ENCODE measurements at places on chromosomes 3 and 15.

DNA sequence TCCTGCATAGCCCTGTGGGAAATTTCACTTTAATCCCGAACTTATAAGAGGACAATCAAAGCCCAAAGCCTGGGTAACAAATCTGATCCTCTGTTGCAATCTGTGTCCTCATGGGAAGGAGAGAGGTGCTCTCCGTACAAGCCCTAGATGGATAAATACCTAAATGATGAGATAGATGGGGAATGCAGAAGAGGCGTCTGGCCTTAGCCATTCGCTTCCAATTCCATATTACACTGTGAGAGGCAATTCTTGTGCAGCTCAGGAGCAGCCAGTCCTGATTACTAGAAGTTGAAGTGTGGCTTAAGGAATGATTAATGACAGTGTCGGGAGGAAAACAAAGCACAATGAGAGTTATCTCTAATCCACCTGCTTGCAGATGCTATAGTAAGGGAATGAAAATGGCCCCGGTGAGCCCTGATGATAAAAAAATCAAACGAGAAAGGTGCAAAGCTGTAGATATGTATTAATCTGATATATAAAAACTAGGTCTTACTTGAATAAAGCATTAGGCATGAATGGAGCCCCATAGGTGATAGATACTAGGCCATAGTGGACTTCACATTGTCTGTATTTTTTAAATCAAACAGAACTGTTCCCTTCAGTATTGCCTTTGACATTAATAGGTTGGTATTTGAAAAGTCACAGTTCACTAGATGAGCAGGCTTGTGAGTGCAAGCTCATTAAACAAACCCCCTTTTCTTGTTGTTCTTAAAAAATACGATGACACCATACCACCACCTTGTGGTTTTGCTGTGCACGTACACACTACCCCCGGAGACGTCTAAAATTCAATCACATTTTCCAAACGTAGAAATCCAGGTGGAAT, 54.2 kb upstream of the TMCO5A start:
- peak; percentile 63 for DNase-seq

DNA sequence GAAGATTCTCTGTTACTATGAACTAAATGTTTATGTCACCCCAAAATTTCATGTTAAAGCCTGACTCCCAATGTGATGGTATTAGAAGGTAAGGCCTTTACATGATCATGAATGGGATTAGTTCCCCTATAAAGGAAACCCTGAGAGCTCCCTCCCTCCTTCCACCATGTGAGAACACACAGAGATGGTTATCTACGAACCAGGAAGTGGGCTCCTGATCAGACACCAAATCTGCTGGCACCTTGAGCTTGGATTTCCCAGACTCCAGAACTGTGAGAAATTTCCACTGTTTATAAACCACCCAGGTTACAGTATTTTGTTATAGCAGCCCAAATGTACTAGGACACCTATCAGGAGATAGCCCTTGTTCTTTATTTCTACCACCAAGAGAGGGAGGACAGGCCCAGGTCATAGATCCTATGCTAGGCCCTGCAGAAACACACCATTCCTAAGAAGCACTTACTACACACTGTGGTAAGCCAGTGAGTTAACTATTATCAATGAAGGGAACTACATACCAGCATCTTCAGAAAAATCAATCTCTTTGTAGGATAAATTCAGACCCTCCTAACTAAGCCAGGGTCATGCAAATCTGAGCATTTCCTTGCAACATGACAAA, 59.0 kb downstream of the PRKAR2A start:
- no peak for DNase-seq

DNA sequence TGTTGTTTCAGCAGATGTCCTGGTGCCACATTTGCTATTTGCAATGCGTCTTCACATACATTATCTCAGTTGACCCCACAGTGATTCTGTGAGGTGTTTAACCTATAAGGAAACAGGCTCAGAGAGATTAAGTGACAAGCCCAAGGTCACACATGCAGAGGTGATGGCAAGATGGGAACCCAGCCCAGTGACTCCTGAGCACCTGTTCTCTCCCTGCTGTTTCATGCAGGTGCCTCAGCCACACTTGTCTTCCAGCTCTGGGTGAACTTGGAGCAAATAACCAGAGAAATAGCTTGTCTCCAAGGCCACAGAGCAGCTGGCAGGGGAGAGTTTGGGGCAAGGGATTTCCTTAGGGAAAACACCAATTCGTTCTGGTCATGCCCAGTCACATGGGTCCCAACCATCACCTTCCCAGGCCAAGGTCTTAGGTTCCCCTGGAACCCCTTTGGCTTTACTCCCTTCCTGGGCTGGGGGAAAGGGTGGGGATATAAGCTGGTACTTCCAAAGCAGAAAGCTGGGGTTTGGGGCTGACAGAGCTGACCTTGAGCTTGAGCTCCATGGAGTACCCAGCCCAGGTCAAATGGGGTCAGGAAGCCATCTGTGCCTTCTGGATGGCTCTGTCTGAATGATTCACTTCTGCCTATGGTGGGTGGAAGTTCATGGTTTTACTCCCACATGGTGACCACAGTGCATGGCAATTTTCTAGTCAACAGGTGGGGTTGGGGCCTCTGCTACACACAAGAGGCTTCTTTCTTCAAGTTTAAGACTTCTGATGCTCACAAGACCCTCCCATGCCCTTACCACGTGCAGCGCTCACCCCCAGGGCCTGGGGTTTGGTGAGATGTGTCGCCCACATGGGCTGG, 22.4 kb downstream of the LIPC start:
- no peak for DNase-seq

DNA sequence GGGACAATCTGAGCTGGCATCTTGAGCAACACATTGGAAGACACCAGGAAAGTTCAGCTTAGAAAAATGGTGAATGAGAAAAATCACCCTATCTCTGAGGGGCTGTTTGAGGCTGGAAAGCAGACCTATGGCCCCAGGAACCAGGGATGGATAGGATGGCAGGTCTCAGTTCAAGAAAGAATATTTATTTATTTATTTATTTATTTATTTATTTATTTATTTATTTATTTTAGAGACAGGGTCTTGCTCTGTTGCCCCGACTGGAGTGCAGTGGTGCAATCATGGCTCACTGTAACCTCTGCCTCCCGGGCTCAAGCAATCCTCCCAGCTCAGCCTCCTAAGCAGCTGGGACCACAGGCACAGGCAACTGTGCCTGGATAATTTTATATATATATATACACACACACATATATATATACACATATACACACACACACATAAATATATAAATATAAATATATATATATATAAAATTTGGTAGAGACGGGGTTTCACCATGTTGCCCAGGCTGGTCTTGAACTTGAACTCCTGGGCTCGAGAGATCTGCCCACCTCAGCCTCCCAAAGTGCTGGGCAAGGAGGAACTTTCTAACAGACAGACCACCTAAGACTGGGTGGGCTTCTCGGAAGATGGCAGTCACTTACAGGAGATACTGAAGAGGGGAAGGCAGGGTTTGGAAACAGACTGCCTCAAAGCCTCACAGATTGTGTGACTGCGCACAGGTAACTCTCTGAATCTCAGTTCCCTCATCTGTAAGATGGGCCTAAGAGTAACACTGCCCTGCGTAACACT, 29.7 kb downstream of the CCDC13 start:
- no peak for DNase-seq

DNA sequence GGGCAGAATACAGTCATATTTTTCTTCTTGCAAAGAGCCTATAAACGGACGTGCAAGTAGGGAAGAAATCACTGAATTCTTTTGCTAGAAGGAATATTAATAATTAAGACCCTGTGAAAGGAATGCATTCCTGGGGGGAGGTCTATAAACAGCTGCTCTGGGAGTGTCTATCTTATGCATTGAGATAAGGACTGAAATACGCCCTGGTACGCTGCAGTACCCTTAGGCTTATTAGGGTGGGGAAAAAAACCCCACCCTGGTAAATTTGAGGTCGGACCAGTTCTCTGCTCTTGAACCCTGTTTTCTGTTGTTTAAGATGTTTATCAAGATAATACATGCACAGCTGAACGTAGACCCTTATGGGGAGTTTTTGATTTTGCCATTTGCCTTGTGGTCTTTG, 100.0 kb upstream of the KBTBD8 start:
- no peak for DNase-seq

GRCh38 chr3:155110022-155110421, 29.9 kb downstream of the MME start:
- DNase-seq = no peak

- DNase-seq = no peak
Measured at GRCh38 chr3:37653466-37653865, 208.2 kb upstream of the CTDSPL start.

GRCh38 chr15:85963262-85963760, 116.4 kb upstream of the AGBL1 start:
- no peak for DNase-seq
